Activated effector memory CD4-positive, alpha-beta T cell treated with Interleukin-2 at 50 U/mL for 16 hours (primary cell): ENCODE measurements at places on chromosomes 3 and 15.
A peak's percentile ranks its signal among the peaks of the same experiment; 100 is the strongest.

- DNase-seq = no peak
These were observed 26.8 kb downstream of the TRANK1 start for GRCh38 chr3:36918050-36918449.

DNA sequence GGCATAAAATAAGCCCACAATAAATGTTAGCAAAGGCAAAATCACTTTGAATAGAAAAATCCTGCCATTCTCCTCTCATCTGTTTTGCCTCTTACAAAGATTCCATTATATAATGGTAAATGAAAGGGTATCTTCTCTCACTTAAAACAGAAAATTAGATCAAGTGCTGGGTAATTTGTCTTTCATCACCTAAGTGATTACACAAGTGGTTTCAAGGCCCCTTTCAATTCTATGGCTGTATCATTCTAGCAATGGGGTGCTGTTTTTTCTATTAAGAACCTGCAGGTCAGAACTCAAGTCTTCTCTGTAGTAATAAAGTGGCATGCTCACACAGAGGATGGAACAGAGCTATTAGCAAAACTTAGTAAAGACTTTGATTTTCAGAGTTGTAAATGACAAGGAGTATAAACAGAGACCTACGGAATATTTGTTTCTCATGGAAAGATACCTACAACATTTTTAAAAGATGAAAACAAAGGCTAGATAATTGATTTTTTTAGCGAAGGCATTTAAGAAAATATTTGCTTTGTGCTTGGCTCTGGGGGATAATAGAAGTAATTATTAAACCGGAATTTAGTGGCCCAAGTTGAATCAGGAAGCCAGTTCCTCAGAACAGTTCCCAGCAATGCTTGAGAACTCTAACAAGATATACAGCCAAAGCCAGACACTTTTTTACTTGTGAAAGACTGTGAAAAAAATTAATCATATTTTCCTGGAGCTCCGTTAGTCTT lies 137.4 kb downstream of the CMSS1 start:
- DNase-seq = no peak

DNA sequence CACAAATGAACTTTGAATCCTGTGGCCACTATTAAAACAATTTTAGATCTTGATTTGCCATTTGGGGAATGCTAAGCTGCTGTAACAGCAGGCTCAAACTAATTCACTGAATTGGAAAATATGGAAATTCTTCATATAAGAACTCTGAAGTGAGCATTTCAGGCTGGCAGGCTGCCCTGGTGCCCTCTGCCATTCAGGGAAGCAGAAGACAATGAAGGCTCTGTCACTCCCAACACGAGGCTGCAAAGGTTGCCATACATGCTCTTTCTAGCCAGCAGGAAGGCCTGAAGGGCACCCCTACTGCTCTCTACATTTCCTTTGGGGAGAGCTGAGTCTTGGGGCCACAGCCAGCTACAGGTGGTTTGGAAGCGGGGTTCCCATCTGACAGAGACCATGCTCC lies 88.0 kb downstream of the GABRG3 start:
- DNase-seq = no peak

DNA sequence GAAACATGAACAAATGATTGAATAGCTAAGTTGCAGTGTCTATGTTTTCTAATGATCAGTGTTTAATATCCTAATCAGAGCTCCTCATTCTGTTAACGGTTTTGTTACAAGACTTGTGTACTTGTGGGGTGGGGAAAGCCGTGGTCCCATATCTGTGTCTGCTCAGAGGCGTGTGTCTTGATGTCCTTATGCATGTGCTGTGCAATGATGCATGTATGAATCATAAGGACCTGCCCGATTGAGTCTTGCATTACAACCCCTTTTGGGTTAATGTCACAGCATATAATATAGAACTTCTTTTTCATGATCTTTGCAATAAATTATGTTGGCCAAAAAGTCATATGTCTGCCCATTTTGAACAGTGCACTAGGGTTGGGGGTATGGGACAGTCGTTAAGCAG lies 233.4 kb downstream of the ITPR1 start:
- DNase-seq = no peak

GRCh38 chr3:172447611-172448579 lies at the start of gene GHSR:
TSS of gene GHSR (minus strand) at chr3:172448456. CDS start at chr3:172448413, 43 bp downstream.
- DNase-seq = no peak

GRCh38 chr3:72224804-72225509 lies 440.0 kb upstream of the PROK2 start:
- DNase-seq = no peak

DNA sequence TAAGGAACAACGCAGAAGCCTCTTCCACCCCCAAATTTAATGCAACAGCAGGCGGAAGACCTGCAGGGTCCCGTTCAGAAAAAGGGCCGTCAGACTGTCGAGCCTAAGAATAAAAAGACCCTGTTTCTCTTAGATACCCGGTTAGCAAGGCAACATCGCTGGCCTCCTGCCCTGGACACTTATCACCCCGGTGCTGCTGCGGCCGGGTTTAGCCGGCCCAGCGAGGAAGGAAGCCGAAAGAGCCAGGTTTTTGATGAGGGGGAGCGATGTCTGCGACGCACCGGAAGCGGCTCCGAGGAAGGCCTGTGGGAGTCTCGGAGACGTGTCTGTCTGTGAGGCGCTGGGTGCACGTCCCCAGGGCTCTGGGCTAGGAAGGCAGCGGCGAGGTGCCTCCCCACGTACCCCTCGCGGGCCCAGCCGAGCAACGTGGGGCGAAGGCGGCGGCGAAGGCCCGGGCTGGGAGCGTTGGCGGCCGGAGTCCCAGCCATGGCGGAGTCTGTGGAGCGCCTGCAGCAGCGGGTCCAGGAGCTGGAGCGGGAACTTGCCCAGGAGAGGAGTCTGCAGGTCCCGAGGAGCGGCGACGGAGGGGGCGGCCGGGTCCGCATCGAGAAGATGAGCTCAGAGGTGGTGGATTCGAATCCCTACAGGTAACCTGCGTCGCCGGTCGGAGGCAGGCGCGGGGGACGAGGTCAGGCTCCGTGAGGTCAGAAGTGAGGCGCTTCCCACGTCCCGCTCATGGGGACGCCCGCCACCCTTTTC lies at the start of gene UBA5:
UBA5 (plus strand) TSS at position 278 of the 759 bp plus-strand sequence; CDS start at position 487, 209 bp downstream.
- DNase-seq = peak; percentile 66

- no peak for DNase-seq
These were observed 162.7 kb downstream of the ALCAM start for GRCh38 chr3:105529456-105529855.

DNA sequence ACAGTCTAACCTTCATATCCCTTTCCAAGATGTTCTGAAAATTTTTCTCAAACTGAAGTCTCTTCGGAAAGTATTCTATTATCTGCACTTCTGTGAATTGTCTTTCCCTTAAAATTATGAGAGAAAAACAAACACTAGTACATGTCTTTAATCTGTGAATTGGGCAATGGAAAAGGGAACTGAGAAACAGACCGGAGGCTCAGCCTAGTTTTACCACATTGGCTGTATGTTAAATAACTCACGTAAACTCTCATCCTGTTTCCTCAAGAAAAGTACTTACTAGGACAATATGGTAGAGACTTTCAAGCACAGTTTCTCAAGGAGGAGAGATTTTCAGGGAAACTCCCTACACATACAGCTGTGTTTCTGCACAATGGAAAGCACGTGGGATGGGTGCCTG lies 982.2 kb upstream of the SEMA6D start:
- no peak for DNase-seq

GRCh38 chr3:73399106-73399505 lies 225.6 kb downstream of the PDZRN3 start:
- no peak for DNase-seq

- DNase-seq = no peak
These were observed 46.2 kb upstream of the VILL start for GRCh38 chr3:37944391-37944842.

- DNase-seq = no peak
These were observed at the start of gene ADAMTS9 for GRCh38 chr3:64687781-64688604. TSS of gene ADAMTS9 (minus strand) at chr3:64688000. CDS start at chr3:64687657, 343 bp downstream.

DNA sequence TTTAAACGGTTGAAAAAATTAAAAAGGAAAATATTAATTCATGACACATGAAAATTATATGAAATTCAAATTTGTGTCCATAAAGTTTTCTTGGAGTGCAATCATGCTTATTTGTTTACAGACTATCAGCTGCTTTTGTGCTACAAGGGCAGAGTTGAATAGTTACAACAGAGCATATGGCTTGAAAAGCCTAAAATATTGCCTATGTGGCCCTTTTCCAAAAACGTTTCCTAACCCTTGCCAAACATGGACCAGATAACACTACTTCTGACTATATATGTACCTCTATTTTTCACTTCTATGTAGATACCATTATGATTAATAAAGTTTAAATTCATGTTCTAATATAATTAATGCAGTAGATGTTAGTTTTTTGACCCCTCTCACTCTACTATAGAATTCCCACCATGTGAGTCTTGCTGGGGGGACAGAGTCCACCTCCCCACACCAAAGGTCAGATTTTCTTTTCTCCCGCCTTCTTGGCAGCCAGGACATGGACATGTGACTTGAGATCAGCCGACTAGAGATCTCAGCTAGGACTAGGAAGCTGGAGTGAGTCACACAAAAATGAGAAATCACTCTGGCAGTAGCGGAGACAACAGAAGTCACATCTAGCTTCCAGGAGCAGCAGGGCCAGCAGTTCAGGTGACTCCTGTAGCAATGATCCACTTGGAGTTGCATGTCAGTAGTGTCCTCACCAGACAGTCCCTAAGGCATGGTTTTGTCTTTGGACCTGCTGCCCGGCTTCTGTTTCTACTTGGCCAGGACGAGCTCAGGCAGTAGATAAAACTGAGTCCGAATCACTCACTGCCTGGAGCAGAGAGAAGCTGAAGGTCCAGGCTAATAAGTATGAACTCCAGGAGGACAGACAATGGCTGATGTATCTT lies 22.4 kb downstream of the CIAO2A start:
- no peak for DNase-seq

GRCh38 chr3:174949523-174949922 lies 90.4 kb downstream of the NAALADL2 start:
- DNase-seq = no peak

GRCh38 chr3:57382933-57383332 lies 90.4 kb upstream of the ASB14 start:
- DNase-seq = no peak

GRCh38 chr3:42067326-42067725 lies 23.8 kb upstream of the TRAK1 start:
- no peak for DNase-seq

- no peak for DNase-seq
These were observed 132.2 kb downstream of the FNDC3B start for GRCh38 chr3:172171396-172172075.

DNA sequence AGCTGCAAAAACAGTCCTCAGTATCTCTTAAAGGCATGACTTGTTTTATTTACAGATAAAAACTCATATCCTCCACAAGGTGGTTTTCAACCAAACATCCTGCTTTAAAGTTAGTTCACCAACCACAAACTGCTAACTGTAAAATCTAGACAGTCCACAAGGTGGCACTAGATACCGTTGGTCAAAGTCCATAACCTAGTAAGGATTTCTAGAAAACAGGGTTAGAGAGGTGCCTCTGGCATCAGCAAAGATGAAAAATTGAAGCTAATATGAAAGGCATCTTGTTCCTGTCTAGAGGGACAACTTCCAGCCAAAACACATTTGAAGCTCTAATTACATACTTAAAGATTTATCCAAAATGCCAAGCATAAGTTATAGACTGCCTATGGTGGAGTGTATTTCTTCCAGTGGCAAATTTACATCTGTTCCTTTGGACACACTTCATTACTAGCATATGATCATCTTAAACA lies 56.0 kb downstream of the ZMAT3 start:
- no peak for DNase-seq

- peak; percentile 65 for DNase-seq
These were observed 126.2 kb upstream of the RASGRP1 start for GRCh38 chr15:38690719-38691332.

DNA sequence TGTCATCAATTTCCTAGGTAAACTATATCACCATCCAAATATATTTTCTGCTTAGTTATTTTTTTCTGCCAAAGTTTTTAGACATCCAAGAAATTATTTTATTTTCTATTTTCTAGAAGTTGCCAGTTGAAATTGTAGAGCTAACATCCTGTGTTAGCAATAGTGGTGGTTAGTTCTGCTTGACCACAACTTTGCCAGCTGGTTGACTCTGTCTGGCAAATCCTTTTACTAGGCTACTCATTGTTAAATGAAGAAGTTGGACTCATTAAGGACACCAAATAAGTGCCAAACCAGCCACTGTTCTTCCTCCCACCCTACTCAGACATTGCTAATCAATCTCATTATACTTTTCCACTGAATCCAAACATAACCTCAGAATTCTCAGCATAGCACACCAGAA lies 15.4 kb upstream of the CRBN start:
- DNase-seq = no peak

DNA sequence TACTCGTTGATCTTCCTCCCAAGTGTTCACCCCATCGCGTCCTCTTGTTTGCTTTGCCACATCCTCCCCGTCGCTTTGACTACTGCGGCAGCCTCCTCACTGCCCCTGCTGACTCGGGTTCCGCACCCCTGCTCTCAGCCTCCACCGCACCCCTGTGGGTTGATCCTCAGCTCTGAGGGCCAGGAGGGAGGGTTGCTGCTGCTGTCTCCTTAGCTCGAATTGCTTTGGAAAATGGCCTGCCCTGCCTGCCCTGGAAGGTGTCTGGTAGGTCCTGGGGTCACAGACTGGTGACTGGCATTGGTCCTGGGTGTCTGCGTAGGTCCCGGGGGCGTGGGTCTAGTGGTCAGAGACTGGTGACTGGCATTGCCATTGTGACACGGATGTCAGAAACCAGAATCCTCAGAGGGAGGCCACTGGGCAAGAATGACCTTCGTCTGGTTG lies 9.4 kb downstream of the MUC4 start:
- peak; percentile 23 for DNase-seq

- DNase-seq = no peak
These were observed 49.2 kb downstream of the TPRA1 start for GRCh38 chr3:127541320-127541719.

DNA sequence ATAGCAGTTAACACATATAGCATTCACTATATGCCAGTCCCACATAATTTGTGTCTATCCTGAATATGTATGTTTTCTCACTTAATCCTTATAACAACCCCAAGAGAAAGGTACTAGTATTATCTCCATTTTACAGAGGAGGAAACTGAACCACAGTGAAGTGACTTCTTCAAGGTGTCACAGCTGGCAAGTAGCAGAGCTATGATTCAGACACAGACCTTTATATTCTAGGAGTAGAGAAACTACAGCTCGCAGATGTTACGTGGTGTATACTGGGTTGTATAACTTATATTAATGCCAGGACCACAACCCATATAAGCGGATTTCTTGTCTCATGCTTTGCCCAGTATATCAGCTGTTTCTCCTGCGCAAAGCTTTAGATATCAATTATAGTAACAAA lies 29.5 kb upstream of the ICE2 start:
- DNase-seq = no peak

- no peak for DNase-seq
These were observed 234.5 kb downstream of the UACA start for GRCh38 chr15:70528816-70529215.

DNA sequence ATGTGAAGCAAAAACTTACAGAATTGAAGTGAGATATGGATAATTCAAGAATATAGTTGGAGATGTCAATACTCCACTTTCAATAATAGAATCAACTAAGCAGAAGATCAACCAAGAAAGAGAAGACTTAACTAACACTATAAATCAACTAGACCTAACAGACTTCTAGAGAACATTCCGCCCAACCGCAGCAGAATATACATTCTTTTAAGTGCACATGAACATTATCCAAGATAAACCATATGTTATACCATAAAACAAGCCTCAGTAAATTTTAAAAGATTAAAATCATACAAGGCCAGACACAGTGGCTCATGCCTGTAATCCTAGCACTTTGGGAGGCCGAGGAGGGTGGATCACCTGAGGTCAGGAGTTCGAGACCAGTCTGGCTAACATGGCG lies 5.5 kb upstream of the TEX55 start:
- no peak for DNase-seq

GRCh38 chr3:65946438-65946837 lies 92.3 kb downstream of the MAGI1 start:
- no peak for DNase-seq

- DNase-seq = no peak
These were observed 531 bp upstream of the MAP1A start for GRCh38 chr15:43516801-43517353.
